Chondrocyte (in vitro differentiated cells): ENCODE measurements at places on chromosomes 1 and 21. TPM values are rescaled to one million over a fixed set of nuclear protein-coding genes. Genes with fewer than 3 reads are reported as not detected.

DNA sequence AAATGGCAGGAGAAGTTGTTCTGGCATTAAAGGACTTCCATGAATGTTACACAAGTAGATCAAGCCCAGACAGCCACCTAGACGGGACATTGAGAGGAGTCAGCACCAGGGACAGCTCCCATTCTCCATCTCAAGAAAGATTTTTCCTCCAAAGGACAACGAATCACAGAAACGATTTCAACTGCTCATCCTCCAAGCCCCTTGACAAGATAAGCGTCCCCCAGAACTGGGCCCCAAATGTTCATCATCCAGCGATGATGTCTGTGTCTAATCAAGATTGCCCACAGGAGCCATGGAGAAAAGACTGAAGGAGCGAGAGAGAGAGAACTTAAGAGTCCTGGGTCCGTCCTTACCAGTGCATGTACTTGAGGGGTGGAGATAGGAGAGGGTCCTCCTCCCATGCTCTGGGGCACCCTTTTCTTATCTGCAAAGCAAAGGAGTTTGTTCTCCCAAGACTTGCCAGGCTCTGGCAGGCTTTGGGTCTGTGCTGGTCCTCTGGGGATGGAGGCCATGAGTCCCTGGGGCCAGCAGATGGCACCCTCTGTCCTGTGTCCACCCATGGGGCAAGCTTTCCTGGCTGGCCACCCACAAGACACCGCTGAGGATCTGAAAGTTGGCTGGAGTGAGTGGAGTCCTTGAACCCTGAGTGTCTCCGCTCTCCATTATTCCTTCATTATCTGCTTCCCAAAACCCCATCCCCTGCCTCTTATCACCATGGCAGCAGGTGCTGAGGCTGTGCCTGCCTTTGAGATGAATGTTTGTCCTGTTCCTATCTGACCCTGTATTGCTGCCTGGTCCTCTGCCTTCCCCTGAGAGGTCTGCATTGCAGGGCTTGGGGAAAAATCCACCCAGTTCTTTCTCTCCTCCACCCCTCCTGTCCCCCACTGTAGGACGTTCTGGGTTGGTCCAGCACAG is 164.6 kb downstream of the ACTL8 start:
- DNase-seq = no peak

DNA sequence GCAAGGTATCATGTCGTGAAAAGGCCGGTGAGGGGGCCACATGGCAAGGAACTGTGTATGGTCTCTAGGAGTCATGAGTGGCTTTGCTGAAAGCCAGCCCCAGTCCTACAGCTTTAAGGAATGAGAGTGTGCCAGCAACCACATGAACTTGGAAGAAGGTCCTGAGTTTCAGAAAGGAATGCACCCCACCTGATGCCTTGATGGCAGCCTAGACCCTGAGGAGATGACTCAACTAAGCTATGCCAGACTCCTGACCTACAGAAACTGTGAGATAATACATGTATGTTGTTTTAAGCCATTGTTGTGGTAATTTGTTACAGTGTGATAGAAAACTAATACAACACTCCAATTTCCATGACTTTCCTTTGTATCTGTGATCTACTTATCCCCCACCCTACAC is 33.5 kb upstream of the AKT3 start:
- no peak for DNase-seq

GRCh38 chr1:86068841-86069756 is 87.5 kb downstream of the COL24A1 start:
- no peak for DNase-seq

- no peak for DNase-seq
Measured at GRCh38 chr1:19980314-19980713, 896 bp upstream of the PLA2G2A start.

DNA sequence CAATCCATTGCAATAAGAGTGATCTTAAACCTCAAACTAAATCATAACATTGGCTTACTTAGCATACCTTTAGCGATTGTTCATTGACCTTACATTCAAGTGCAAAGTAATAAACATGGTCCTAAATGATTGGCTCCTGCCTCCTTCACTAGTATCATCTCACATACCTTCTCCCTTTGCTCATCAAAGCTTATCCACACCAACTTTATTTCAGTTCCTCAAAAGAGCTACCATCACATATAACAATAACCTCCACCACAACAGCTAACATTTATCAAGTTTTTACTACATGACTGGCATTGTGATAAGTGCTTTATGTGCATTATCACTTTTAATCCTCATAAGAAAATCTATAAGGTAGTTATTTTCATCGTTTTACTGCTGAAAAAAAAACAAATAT is 198.8 kb downstream of the COL24A1 start:
- DNase-seq = no peak

DNA sequence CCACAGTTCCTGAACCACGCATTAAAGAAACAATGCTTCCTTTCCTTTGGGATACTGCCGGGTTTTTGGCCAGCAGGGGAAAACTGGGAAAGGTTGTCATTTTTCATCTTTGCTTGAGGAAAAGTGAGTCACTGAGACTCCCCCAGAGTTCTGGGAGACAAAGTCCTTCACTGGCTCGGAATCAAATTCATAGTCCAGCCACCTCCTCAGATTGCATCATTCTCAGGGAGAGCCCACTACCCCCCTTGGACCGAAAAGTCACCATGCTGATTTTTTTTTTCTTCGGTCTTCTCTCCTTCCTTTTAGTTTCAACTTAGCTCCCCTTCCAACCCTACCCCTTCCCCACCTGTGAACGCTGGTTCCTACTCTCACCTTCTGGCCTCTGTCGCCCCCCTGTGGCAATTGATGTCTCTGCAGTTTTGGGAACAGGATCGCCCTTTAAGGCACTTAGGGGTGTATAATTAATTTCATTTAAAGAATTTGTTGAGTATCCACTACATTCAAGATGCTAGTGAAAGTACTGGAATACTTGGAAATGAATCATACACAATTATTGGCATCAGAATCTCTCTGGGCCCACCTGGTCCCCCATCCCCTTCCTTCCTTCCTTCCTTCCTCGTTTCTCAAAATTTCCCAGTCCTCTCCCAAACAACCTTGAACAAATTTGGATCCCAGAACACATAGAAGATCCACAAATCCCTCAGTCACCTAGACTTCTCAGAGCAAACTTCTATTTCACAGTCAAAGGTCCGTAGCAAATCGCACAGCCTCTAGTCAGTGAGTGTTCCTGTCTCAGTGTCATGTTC is 6.9 kb downstream of the ACKR1 start:
- DNase-seq = no peak

GRCh38 chr1:169974067-169974466 is 80.4 kb upstream of the SCYL3 start:
- no peak for DNase-seq

DNA sequence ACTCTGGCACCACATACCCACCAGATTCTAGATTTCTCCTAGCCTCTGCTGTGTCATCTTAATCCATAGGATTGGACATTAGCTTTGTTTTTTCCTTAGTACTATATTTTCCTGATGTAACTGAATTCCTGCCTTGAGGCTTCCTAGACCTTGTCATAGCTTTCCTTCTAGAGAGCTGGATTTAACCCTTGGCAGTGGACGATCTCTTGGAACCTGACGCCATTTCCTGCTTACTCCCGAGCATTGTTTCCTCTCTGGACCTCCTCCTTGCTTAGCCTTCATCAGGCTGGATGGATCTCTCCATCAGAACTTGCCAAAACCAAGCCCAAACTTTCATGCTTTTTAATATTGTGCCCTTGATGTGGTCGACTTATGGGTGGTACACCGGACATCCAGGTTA is 1.5 kb downstream of the APOBEC4 start:
- no peak for DNase-seq

- no peak for DNase-seq
Measured at GRCh38 chr1:43942411-43942810, 4.3 kb upstream of the IPO13 start.

DNA sequence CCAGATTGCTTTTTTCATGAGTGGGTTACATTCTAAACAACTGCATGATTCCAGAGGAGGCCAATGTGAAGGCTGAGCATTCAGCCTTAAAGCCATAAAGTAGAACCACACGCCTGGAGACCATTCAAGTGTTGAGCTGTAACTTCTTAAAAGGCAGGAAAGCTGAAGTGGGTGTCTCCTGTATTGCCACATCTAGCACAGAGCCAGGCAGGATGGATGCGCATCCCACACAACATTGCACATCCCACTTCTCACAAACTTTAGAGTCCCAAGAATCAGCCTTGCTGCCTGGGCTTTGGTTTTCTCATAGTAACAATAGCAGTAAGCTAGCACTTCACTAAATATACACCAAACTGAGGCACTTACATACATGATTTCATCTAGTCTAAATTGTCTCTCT is 151.7 kb downstream of the DAB1 start:
- no peak for DNase-seq

DNA sequence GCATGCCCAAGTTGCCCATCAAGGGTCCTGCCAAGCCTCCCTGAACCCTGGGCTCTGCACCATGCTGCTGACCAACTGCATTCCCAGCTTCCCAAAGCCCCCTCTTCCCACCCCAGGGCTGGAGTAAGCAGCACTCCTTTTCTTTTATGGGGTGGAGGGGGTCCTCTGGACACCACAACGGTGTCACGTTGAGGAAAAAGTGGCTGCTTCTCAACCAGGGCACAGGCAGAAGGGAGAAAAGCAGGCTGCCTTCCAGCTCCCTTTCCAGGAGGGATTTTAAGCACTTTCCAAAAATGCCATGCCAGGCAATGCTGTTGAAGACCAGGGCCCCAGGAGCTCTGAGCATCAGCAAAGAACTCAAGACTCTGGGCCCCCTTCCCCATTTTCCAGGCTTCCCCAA is 691 bp downstream of the RIMS3 start:
- DNase-seq = no peak

GRCh38 chr1:92363401-92363800 is 64.5 kb downstream of the RPAP2 start:
- no peak for DNase-seq

The FAM110D gene
- total RNA-seq = 0.22 to 0.27 TPM (median 0.23 TPM) in 3 replicates

The NTNG1 gene
- total RNA-seq = not detected in 3 replicates

The RNU1-4 gene
- 1,438 to 1,620 TPM (median 1,579 TPM) in 3 replicates for total RNA-seq

The FGR gene
- total RNA-seq = not detected in 3 replicates

The LAMB3 gene
- total RNA-seq = 5.5 to 6.5 TPM (median 6.3 TPM) in 3 replicates

The SLC22A15 gene
- 6.7 to 9.8 TPM (median 8.3 TPM) in 3 replicates for total RNA-seq

The ACTL8 gene
- not detected in 3 replicates for total RNA-seq
